SW480 (cell line): ENCODE measurements at places on chromosomes 6 and 20.

DNA sequence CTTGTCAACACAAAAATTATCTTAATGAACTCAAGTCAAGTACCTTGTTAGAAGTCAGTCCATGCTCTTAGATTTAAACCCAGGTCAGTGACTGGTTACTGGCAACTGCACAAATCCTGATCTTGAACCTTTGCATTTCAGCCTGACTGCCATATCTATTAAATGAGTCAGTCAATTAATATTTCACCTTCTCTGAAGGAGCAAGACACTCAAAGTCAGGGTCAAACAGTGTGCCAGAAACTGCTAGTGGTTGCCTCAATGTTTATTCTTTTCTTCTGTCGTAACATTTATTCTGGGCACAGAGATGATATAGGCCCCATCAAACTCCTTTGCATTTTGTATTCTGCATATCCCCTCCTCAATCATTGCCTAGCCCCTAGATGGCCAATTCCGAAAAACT is 193.9 kb upstream of the MOCS1 start:
- DNase-seq: no peak

GRCh38 chr6:101296169-101296960 is 97.1 kb upstream of the GRIK2 start:
- no peak for DNase-seq

DNA sequence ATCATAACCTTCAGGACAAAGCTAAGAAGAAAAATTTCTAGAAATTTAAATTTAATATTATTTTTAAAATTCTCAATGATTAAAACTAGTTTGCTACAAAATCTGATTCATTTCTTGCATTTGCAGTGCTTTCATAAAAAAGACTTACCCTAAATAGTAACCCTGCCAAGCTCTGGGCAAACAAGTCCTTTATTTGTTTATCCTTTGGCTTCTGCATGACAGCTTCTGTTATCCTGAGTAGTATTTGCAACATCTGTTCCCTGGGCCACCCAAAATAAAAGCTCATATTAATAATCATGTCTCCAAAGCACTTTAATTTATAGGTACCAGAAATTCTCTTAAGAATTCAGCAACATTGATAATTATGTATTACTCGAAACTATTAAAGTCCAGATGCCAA is 101.3 kb downstream of the RALGAPA2 start:
- no peak for DNase-seq

DNA sequence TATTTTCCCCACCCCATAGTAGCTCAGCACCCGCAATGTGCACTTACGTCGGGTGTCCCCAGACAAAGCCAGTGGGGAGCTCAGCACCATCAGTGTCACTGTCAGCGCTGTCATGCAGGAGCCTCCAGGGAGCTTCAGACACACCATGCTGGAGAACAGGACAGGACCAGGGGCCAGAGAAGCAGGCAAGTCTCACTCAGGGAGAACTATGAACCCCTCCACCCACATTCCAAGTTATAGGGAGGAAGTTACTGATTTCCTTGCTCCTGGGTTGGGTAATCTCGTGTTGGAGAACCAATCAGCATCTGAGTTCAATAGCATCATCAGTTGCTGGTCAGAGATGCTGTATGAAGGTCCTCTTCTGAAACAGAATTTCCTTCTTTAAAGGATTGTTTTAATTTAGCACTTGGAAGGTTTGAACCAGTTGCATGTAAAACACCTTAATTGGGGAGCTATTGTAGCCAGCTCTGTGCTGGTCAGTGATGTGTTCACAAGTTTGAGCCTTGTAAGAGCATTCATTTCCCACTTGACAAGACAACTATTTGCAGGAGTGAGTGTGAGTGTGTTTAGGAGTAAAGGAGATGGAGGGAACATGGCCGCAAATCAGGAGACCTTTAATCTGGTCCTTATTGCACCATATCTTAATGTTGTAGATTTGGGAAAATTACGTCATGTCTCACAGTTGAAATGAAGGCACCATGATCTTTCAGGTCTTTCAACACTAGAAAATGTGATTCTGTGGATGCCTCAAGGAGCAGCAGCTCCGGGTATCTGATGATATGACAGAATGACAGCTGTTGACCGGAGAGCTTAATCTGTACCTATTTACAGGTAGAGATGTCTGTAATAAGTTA is at the start of gene HLA-DRB1:
TSS of gene HLA-DRB1 (minus strand) at position 253 of the 854 bp plus-strand sequence. CDS start at position 147, 106 bp downstream.
- peak; percentile 8 for DNase-seq

DNA sequence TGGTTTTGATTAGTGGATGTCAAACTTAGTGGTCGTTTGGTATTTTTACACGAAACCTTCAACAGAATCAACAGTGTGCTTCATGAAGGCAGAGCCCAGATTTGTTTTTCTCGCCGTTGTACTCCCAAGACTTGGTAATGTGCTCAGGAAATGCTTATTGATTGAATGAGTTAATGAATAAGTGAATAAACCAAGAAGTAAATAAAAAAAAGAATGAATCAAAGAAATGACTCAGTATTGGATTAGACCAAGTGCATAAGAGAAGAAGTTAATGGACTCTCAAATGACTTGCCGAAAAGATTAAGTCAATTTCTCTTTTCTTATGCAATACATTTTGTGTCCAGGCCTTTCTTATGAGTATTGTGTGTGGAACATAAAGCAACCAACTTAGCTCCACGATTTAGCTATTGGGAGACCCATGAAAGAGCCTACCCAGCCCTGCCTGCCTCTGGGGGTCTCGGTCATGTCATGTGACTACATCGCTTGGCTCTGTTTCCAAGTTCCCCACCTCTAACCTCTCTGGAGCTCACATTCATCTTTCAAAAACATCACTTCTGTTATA is 10.6 kb upstream of the FUCA2 start:
- DNase-seq: no peak

GRCh38 chr6:123888771-123889513 is 85.3 kb downstream of the NKAIN2 start:
- DNase-seq: no peak

DNA sequence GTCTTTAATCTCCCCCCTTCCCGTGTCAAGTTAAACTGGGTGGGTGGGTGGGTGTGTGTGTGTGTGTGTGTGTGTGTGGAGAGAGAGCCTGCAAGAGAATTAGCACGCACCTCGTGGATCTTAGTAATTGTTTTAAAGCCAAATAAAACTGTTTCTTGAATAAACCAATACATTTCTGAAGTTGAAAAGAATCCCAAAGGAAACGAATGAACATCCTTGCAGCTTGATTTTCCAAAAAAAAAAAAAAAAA is 381 bp upstream of the BICRAL start:
- DNase-seq: no peak

- DNase-seq: no peak
These were observed 224.9 kb downstream of the FARS2 start for GRCh38 chr6:5486214-5486613.

DNA sequence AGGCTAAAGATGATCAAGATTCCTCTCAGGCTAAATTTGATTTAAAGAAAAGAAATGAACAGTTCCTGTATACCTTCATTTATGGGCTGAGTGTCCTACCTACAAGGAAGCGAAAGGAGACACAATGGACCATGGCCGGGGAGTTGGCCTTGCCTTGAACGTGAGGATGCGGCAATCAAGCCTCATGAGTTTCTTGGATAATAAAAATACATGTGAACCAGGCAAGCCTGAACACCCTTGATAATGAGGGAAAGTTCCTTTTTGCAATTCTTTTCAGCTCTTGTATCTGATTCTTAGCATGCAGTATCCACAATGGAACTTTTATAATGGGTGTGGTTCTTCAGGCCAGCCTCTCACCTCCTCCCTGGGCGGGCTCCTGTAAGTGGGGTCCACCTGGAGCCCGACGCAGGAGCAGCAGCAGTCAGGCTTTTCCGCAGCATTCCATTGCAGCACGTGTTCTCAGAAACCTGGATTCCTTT is 83.8 kb downstream of the RNASET2 start:
- no peak for DNase-seq

DNA sequence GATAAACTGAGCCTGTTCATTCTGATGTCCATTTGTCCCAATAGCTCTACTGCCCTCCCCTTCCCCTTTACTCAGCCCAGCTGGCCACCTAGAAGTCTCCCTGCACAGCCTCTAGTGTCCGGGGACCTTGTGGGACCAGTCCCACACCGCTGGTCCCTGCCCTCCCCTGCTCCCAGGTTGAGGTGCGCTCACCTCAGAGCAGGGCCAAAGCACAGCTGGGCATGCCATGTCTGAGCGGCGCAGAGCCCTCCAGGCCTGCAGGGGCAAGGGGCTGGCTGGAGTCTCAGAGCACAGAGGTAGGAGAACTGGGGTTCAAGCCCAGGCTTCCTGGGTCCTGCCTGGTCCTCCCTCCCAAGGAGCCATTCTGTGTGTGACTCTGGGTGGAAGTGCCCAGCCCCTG is 24.7 kb upstream of the FANCE start:
- DNase-seq: no peak

DNA sequence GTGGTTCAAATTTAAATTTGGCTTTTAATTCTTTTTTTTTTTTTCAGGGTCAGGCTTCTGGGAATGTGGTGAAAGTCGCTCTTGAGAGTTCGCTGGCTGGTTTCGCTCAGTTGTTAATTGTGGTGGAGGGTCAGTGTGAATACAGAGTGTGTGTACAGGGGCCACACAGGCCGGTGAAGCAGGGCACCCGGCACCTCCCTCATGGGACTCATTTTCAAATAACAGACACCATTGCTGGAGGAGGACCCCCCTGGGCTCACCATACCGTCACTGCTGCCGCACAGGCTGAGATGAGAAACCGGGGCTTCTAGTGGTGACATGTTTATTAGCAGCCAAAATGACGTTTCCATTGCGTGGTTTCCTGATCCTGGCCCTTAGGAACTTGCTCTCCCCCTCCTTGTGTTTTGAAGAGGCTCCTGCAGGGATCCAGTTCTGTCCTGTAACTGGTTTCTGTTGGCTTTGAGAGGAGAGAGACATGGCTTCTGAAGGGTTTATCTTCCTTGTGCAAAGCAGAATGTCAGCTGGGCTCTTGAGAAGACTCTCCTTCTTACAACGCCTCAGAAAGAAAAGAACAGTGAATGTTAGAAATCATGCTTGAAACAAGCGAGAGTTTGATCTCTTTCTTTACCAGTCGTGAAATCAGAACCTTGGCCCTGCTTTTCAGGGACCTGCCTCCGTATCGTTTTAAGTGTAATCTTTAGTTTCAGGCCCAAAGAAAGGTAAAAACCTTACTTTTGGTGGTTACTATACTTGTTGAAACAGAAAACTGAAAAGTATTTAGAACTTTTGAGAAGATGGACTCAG is 37.8 kb downstream of the DUSP22 start:
- DNase-seq: no peak

- DNase-seq: peak; percentile 94
These were observed 21.5 kb downstream of the OR2B2 start for GRCh38 chr6:27890445-27891319.

DNA sequence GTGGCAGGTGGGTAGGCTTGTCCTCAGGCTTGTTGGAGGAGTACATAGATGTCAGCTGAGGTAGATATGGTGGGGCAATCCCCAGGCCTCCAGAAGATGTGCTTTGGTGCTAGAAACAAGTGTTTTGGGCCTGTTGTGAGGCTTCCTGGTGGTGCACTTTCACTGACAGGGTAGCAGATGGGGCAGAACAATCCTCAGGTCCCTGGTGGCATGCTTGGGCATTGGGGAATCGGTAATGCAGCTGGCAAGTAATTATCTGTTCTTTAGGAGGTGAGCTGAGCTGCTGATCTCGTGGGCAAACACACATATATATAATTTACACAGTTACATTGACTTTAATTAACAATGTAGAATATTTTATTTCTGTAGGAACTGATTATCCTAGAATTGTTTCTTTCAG is 458.7 kb downstream of the BMP2 start:
- DNase-seq: no peak

GRCh38 chr6:71335544-71335943 is 46.9 kb downstream of the OGFRL1 start:
- no peak for DNase-seq

- no peak for DNase-seq
These were observed 2.3 kb downstream of the THBS2 start for GRCh38 chr6:169251371-169251802.

GRCh38 chr6:89087881-89088280 is 7.3 kb downstream of the PNRC1 start:
- DNase-seq: no peak

- DNase-seq: peak; percentile 32
These were observed 193.2 kb downstream of the SLC16A10 start for GRCh38 chr6:111280445-111280955.

- no peak for DNase-seq
These were observed 70.5 kb downstream of the COL19A1 start for GRCh38 chr6:69936674-69937363.

DNA sequence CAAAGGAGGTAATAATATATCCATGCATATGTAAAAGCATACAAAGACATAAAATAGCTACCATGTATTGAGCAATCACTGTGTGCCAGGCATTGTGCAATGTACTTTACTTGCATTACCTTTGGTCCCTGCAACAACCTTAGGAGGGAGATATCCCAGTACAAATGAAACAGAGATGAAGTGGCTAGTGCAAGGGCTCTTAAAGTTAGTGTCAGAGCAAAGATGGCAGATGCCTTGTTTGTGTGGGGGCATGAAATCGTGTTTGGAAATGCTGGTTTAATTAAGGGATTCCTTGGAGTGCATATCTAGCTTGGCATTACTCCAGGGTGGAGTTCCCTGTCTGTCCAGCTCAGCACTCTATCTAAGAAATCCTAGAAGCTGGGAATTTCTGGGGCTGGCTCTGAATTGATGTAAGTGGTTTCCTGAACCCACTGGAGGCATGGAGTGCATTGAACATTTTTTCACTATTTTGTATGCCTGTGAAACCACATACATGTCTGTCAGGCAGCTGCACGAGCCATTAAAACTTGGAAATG is 9.8 kb downstream of the PAQR8 start:
- no peak for DNase-seq

DNA sequence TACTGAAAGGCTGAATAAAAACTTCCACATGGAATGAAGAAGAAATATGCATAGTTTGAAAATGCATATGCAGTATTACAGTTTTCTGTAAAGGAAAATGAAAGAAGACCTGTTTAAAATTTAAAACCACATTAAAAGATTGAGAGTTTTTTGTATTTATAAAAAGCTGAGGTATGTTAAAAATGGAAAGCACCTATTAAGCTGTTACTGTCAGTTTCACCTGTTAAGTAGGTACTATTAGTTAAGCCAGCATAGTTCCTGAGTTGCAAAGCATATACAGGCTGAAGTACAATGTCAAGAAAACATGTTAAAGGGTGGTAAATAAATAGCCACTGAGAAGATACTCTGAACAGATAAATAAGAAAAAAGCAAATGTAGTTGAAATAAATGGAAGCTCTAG is 69.9 kb downstream of the ATXN1 start:
- no peak for DNase-seq

DNA sequence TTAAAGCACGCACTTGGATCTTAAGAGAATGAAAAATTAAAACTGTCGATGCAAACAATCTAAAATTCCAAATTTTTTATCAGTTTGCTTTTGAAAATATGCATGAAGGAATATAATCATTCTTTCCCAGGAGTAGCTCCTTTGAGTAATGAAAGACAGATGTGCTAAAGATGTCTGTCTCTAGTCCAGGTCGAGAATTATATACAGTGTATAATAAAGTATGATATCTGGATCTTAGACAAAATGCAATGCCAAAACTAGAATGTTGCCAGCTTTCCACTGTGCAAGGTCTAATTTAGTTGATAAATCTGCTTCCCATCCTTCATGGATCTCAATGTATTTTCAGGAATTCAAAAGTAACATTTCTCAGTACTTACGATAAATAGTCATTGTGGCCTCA is 65.1 kb upstream of the ADGRG6 start:
- DNase-seq: no peak

- DNase-seq: no peak
These were observed 80.9 kb upstream of the TOX2 start for GRCh38 chr20:43833511-43834395.
